ENCODE measurements at places on chromosomes 11 and 22.

DNA sequence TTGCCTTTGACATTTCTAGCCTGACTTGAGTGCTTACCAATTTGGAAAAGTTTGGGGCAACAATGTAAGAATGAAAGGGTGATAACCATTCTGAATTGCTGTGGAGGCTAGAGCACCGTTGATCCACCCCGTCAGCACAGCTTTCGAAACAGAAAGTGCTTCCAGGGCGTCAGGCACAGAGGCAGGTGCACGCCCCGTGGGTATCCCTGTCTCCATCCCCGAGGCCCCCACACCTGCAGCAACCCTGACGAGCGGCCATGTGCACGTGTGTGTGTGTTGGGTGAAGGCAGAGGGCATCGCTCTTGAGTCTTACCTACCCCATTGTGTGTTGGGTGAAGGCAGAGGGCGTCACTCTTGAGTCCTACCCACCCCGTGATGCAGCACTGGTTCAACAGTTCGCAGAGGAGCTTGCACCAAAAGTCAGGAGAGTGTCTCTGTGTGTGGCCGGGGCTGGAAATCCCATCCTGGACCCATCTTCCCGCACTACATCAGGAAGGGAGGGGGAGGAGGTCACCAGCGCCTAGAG is 404.5 kb downstream of the BRD1 start:
- DNase-seq = no peak

GRCh38 chr11:2922655-2923054 is 6.6 kb downstream of the PHLDA2 start:
- no peak for DNase-seq

- no peak for DNase-seq
These were observed 24.0 kb downstream of the CBX7 start for GRCh38 chr22:39128508-39128907.

DNA sequence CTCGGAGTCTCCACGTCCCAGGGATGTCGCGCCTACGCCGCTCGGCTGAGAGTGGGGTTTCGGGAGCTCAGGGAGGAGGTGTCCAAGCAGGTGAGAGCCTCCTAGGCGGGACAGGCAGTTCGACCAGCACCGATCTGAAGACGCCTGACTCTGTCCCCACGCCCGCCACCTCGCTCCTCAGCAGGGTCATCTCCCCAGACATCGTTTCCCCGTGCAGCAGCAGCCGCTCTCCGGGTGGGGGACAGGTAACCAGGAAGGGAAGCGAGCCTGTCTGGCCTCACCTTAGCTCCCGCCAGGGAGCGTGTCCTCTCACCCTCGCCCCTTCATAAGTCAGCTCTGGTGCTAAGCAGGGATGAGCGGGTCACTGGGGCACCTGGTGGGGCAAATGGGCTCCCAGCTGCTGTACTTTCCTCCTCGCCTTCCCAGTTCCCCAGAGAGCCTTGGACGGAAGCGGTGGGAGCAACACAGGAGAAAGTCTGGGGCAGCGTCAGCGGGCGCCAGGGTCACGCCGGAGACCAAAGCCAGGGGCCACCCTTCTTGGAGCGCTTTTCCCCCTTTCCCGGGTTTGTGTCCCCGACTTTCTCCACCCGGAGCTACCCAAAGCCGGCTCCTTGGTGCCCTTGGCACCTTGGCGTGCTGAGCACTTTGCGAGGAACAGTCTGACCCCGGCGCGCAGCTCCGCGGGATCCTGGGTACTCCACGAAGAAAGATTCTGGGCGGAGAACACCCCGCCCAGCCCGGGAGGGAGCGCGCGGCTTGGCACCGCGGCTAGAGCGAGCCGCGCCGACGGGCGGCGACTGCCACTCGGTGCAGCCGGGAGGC is 1.6 kb downstream of the SPON1 start:
- peak; percentile 41 for DNase-seq

- no peak for DNase-seq
These were observed 61.3 kb downstream of the MN1 start for GRCh38 chr22:27740202-27740748.

Data from right hindlimb (tissue), 1 donor.